ENCODE measurements at places on chromosomes 1 and 21.

DNA sequence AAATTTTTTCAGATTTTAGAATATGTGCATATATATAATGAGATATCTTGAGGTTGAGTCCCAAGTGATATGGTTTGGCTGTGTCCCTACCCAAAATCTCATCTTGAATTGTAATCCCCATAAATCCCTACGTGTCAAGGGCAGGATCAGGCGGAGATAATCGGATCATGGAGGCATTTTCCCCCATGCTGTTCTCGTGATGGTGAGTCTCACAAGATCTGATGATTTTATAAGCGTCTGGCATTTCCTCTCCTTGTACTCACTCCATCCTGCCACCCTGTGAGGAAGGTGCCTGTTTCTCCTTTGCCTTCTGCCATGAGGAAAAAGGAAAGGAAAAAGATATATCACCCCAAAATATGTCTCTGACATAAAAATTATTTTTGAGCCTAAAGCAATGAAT is 64.6 kb downstream of the TOR3A start:
- no peak for DNase-seq

- DNase-seq = peak; percentile 25
Observed at GRCh38 chr1:29832471-29832870, 596.1 kb downstream of the PTPRU start.

DNA sequence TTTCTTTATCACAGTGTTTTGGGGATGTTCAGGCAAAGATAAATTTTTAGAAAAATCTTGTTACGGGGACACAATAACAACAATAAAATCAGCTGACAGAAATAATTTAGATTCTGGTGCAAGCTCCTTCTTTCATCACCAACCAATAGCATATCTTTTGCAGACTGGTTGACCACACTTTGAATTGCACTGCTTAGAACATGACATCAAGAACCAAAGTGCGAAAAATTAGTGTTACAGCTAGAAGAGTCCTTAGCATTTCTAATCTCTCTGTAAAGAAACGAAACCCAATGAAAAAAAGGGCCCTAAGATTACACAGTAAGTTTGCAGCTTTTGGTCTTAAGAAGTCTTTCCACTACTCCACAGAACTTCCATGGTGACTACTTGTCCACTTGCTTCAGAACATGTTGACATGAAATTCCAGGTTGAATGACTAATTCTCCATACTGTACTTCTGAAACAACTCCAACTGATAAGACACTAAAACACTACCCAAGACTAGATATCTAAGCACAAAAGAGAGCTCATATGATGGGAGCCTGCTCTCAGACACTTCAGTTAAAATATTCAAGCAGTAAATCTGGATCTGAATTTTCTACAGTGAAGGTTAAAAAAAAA is 31.3 kb downstream of the XKR8 start:
- no peak for DNase-seq

- no peak for DNase-seq
Observed at GRCh38 chr1:150321826-150322166, 463 bp downstream of the PRPF3 start.

DNA sequence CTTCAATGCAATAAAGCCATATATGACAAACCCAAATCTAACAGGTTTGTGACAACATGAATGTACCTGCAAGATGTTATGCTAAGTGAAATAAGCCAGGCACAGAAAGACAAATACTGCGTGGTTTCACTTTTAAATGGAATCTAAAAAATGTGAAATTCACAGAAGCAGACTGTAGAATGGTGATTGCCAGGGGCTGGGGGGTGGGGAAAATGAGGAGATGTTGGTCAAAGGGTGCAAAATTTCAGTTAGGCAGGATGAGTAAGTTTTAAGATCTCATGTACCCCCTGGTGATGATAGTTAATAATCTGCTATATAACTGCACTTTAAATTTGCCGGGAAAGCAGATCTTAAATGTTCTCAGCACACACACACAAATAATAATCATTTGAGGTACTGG is 160.5 kb downstream of the PTBP2 start:
- DNase-seq = no peak
